GM23248 (cell line): ENCODE measurements at places on chromosomes 4 and X.
A peak's percentile ranks its signal among the peaks of the same experiment; 100 is the strongest.

DNA sequence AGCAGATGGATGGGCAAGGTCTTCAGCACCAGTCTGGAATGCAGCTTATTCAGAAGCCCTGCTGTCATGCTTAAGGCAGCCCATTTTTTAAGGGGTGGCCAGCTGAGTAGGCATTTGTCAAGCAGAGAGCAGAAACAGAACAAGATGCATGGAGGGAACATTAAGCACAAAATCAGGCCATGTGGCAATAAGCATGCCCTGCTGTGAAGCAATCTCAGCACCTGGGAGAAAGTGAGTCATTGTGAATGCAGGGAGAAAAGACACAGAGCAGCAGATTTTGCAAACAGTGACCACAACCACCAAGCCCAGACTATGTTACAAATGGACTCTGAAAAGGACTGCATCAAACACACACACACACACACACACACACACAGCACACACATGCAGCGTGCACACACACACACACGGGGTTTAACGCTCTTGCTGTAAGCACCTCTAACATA, 94.1 kb upstream of the GALNT7 start:
- DNase-seq, result peak; percentile 51

GRCh38 chr4:31125496-31125895, 405.3 kb downstream of the PCDH7 start:
- DNase-seq, result no peak

- no peak for DNase-seq
These were observed 113.0 kb downstream of the IQCM start for GRCh38 chr4:149702414-149703293.

DNA sequence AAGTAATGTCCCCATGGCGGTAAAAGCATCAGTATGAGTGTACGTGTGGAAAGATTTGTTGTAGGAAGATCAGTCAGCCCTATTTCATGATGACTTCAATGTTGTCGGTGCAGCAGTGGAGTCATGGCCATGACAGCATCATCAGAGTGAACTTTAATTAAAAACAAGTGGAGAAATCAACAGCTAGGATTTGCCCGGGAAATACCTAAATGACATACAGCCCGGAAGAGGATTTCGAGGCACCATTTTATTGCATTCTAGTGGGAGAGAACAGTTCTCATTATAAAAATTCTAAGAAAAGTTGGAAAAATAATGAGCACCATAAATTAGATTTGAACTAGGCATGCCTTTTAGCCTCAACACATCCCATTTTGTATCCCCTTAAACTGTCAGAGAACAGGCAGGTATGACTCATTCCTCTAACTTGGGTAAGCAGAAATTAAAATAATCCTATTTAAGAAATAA, 170.1 kb downstream of the SHROOM3 start:
- DNase-seq, result peak; percentile 88

- no peak for DNase-seq
These were observed 14.8 kb downstream of the SOWAHB start for GRCh38 chr4:76883147-76883546.

DNA sequence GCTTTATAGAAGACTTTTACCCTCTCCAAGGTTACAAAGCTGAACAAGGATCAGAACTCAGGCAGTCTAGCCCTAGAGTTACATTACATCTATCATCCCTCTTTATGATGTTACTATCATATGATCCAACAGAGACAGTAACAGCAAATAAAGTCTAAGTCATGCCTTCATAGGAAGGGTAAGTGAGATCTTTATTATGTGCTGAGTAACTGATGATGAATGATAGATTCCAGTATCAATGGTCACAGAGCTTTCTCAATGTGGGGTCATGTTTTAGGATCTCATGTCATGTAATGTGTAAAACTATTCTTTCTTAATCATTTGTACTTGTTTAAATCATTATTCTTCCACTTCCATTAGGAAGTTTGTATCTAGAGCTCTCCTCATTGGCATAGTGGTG, 22.8 kb downstream of the ELOVL6 start:
- peak; percentile 54 for DNase-seq

DNA sequence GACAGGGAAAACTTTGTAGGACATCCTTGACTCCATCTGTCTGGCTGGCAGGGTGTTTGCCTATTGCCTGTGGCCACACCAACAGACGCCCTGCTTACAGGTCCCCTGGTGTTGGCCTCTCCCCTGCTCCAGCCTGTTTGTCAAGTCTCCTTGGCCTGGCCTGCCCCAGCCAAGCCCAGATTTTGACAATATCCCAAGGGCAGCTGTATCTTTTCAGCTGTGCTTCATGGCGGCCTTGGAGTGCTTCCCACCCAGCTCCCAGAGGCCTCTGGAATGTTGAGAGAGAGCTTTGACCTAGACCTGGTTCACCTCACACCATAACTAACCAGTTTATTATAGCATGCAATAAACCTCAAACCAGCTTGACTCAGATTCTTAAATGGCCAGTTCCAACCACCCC, 204.0 kb upstream of the NHS start:
- DNase-seq, result no peak

- no peak for DNase-seq
These were observed 24.4 kb upstream of the BCORL1 start for GRCh38 chrX:129958083-129958465.

- peak; percentile 83 for DNase-seq
These were observed 29.6 kb downstream of the ADH7 start for GRCh38 chr4:99405433-99406115.
